Upper lobe of right lung (tissue), 1 donor: ENCODE measurements at places on chromosomes 12 and 14.

DNA sequence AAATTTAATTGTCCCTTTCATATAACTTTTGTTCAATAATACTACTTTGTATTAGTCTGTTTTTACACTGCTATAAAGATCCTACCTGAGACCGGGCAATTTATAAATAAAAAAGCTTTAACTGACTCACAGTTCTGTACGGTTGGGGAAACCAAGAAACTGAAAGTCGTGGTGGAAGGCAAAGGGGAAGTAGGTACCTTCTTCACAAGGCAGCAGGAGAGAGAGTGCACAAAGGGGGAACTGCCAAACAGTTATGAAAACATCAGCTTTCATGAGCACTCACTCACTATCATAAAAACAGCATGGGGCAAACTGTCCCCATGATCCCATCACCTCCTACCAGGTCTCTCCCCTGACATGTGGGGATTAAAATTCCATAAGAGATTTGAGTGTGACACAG lies 1069.0 kb downstream of the FSCB start:
- DNase-seq: no peak

- no peak for DNase-seq
These were observed 14.5 kb upstream of the MAP1LC3B2 start for GRCh38 chr12:116544656-116545055.

- DNase-seq: no peak
These were observed 19.3 kb downstream of the SLC25A3 start for GRCh38 chr12:98612696-98613334.

GRCh38 chr14:24463017-24463883 lies 20.7 kb upstream of the SDR39U1 start:
- no peak for DNase-seq

DNA sequence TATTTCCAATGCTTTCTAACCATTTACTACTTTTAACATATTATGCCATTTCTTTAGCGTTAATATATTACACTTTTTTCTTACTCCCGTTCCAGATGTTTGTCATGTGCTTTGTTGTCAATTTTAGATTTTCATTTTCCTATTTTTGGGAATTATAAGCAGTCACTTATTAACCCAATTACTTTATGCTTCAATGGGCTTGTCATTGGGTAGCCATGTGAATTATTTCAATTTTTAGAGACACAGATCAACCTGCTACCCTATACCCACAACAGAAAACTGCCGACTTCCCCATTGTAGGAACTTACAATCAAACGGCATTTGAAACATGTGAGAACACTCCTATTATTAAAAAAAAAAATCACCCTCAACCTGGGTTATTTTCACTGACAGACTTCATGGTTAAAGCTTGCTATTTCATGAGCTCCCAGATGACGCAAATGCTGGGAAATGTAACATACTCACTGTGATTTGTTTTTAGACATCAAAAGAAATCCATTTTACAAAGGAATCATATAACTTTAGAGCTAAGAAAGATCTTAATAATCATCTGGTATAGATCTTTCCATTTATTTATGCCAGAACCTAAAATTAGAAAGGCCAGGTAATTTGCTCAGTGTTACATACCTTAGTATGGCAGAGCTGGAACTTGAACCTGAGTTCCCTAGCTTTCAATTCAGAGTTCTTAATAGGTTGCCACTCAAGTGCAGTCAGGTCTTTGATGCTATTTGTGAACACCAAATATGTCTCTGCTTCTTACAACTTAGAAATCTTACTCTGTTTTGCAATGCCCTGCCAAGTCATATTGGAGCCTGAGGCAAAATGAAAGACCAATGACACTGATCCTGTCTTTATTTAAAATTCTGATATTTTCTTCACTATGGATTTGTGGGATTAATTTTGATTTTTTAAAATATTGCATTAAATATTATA lies 340.4 kb downstream of the RAD51B start:
- no peak for DNase-seq

- no peak for DNase-seq
These were observed 33.2 kb upstream of the PRKAB1 start for GRCh38 chr12:119634743-119635142.
